Fibroblast of villous mesenchyme (primary cell): ENCODE measurements at places on chromosomes 3 and 15. TPM values are rescaled to one million over a fixed set of nuclear protein-coding genes. Genes with fewer than 3 reads are reported as not detected.

GRCh38 chr15:90305932-90306331 is 40.5 kb downstream of the NGRN start:
- peak; percentile 33 for DNase-seq

- DNase-seq = no peak
These were observed 11.7 kb downstream of the CHDH start for GRCh38 chr3:53834429-53835095.

- no peak for DNase-seq
These were observed 18.3 kb downstream of the STIMATE start for GRCh38 chr3:52879090-52879489.

The SIDT1 gene
- total RNA-seq = not detected in 2 replicates

The MASP1 gene
- total RNA-seq = 198 and 209 TPM in 2 replicates

The SEMA3F gene
- total RNA-seq = 0.32 and 0.86 TPM in 2 replicates

The SH2D7 gene
- not detected in 2 replicates for total RNA-seq

The NAALADL2 gene
- 13.4 and 16.4 TPM in 2 replicates for total RNA-seq

The UBAP1L gene
- 1.7 and 2.3 TPM in 2 replicates for total RNA-seq

The TMCO5A gene
- not detected in 2 replicates for total RNA-seq

DNA sequence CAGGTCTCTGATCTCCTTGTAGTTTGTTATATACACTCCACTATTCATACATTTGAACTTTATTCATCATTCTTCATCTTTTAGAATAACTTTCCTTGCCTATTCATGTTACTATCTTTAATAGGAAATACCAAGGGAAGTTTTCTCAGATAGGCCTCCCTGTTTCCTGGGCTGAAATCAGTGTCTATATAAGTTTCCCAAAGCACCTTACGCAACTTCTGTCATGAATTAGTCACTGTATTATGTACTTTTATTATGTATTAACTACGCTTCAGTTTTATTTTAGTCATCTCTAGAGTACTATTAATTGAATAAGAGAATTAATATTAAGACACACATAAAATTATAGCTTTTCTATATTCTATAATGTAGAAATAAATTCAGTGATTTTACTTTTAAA is 1481.5 kb downstream of the OTOL1 start:
- peak; percentile 30 for DNase-seq

DNA sequence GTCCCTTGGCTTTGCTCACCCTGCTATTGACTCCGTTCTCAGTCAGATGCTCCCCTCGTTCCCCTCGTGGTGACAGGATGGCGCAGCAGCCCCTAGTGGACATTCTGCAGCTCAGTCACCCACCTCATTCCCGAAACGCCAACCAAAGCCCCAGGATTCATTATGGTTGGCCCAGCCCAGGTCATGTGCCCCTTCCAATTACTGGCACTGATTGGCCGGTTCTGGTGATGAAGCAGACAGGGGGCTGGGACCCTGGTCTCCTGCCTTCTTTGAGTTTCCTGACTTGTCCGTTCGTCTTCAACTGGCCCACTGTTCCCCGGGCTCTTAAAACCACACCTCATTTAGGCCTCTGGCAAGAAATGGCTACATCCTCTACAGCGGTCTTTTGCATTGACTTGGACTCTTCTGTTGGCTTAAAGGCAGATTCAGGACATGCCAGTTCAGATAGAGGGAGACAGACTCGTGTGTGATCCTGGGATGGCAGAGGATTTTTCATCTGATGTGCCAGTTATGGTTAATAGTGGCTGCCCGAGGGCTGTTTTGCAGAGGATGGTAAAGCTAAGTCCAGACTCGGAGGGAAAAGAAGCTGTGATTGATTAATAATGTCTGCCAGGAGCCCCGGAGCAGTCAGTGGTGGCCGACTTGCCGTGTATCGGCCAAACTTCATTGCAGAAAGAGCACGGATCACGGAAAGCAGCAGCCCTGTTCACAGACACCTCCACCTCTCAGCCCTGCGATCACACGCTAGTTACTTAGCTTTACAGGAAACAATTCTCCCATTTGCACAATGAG is 37.8 kb downstream of the LSM3 start:
- DNase-seq = peak; percentile 47

The NEO1 gene
- total RNA-seq = 38.3 and 60.5 TPM in 2 replicates

The SKOR1 gene
- total RNA-seq = 0.32 TPM in 1 of 2 replicates, not detected in the other

The KCNMB2 gene
- under 0.01 TPM in 1 of 2 replicates, not detected in the other for total RNA-seq

The TRIM42 gene
- total RNA-seq = not detected in 2 replicates

DNA sequence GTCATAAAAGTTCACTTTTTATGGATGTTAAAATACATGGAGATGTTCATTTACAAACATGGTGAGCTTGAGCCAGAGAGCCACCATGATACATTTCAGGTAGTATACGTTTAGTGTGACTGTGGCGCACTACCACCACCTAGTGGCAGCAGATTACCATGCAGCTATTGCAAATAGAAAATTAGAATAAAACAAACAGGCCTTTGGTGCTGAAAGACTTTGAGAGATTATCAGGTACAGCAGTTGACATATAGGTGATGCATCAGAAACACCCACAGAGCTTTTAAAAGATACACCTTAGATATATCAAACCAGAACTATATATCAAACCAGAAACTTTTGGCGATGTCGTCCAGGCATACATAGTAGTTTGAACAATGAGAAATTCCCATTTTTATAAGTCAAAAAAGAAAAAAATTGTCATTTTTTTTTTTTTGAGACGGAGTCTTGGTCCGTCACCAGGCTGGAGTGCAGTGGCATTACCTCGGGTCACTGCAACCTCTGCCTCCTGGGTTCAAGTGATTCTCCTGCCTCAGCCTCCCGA is 42.0 kb upstream of the ICE2 start:
- peak; percentile 74 for DNase-seq

GRCh38 chr3:127083778-127084397 is 101.0 kb downstream of the PLXNA1 start:
- DNase-seq = no peak

GRCh38 chr3:81554801-81555200 is 206.6 kb downstream of the GBE1 start:
- peak; percentile 30 for DNase-seq

The DNAH12 gene
- under 0.01 TPM in 2 replicates for total RNA-seq

The NR2E3 gene
- total RNA-seq = 0.86 and 0.97 TPM in 2 replicates

The RTP1 gene
- not detected in 2 replicates for total RNA-seq

DNA sequence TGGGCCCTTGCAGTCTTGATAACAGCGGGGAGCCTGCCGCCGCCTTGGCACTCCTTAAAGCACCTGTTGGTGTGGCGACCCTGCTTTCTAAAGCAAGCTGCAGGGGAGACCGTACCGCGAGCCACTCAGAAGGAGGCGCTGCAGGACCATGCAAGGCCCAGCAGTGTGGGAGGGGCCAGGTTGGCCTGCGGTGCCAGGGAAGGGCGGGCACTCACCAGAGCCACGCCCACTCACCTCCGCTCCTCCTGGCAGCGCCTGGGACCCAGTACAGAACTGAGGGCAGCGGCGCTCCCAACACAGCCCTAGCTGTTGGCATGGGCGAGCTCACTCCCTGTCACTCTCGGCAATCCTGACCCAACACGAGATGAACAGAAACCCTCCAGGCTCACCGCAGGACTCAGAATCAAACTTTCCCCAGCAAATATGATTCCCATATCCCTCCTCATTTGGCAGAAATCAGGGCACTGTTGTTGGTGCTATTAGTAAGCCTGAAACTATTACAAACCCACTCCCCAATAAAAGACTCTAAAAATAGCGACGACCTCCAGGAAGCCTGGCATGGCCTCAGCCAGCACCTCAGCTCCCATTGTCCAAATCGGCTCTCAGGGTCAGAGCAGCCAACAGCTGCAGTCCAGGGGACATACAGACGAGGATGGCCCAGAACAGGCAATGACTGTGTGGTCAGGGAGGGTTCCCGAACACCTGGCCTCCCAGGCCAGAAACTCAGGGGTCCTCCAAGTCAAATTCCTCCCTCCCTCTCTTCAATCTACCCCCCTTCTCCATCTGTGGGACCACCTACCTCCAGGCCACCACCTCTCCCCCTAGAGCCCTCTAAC is 77.2 kb downstream of the TBC1D2B start:
- DNase-seq = peak; percentile 50

DNA sequence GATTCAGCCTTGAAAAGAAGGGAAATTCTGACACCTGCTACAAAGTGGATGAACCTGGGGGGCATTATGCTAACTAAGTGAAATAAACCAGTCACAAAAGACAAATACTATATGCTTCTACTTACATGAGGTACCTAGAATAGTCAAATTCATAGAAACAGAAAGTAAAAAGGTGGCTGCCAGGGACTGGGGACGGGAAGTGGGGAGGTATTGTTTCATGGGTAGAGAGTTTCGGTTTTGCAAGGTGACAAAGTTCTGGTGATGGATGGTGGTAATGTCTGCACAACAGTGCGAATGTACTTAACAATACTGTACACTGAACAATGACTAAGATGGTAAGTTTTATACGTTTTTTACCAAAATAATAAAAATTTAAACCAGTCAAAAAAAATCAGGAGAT is 4.8 kb downstream of the IDH2 start:
- peak; percentile 7 for DNase-seq

DNA sequence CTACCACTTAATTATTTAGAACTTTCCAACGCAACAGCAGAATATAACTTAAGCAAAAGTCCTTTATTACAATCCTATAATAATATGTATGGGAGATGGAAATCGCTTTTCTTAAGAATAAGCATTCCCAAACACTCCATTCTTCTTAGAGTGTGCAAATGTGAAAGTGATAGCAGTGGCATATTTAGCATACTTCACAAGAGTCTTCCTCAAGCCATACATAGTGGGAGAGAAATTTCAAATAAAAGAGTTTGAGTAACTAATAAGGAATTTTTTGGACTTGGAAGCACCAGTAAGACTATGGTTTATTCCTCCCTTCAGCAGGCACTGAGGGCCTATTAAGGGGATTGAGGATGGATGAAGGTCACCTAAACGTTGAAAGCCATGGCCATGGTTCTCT is 22.1 kb upstream of the BNC1 start:
- no peak for DNase-seq

DNA sequence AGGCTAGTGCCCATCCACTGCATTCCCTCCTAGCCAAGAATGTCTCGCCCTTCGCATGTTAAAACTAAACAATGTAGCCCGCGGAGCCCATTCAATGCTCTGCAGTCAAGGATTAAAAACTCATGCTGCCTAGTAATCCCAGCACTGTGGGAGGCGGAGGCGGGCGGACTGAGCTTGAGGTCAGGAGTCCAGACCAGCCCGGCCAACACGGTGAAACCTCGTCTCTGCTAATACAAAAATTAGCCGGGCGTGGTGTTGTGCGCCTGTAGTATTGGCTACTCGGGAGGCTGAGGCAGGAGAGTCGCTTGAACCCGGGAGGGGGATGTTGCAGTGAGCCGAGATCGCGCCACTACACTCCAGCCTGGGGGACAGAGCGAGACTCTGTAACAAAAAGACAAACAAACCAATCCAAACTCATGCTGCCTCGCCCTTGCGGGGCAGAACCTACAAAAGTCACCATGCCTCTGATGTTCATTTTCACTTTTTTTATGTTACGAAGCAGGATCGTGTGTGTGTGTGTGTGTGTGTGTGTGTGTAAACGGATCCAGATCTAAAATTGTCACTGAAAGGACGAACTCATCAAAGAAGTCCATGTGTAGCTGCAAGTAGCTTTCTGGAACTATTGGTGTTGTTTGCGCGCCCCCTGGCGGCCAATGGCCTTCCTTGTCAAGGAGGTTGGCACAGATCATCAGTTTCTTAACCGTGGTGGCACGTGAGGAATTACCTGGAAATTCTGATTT is 54.8 kb upstream of the SPESP1 start:
- peak; percentile 92 for DNase-seq

The SLC22A13 gene
- total RNA-seq = 0.32 and 0.43 TPM in 2 replicates

The KLHL6 gene
- not detected in 2 replicates for total RNA-seq

DNA sequence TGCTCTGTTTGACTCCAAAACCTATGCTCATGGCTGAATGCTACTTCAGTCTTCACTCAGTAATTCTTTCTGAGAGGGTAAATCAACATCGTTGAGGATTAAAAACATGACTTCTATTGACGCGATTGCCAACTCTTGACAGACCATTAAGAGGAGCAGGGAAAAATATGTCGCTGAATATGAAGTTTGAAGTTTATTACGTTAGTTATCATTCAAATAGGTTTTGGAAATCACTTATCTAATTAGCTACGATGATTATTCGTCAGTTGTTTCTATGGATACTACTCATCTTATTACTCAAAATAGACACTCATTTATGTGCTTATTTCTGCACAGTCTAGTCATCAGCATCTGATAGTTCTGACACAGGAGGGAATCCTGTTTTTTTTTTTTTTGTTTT is 279.2 kb upstream of the TBL1XR1 start:
- DNase-seq = no peak

GRCh38 chr3:56769116-56769707 is 32.5 kb downstream of the ARHGEF3 start:
- DNase-seq = no peak

The SEC61A1 gene
- total RNA-seq = 298 and 383 TPM in 2 replicates

DNA sequence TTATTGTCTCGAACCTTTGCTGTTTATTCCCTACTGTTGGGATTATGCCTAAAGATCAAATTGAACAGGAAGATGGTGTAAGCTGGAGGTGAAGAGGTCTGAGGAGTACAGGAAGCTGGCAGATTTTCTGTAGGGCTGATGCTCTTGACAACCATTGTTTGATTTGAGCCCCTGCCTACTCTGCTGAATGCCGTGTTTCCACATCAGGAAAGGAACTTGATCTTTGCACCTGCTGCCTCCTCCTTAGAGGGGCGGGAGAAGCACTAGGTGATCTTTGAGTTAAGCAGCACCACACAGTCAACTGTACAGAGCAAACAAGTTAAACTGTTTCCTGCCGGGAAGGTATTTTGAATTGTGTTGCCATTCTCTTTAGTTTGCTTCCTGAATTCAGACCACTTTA is 364.6 kb upstream of the EPHA6 start:
- no peak for DNase-seq

DNA sequence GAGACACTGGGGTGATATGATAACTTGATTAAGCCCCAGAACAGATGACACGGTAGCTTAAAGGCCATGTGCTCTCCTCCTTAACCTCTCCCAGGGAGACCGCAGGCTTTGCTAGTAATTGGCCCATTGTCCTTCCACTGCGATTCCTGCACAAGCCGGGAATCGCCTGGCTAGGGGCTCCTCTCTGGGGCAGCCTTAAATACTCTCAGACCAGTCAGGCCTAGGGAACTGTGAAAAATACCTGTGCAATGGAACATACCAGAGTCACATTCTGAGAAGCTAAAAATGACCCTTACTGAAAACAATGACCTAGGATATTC is 56.3 kb downstream of the CPN2 start:
- no peak for DNase-seq

DNA sequence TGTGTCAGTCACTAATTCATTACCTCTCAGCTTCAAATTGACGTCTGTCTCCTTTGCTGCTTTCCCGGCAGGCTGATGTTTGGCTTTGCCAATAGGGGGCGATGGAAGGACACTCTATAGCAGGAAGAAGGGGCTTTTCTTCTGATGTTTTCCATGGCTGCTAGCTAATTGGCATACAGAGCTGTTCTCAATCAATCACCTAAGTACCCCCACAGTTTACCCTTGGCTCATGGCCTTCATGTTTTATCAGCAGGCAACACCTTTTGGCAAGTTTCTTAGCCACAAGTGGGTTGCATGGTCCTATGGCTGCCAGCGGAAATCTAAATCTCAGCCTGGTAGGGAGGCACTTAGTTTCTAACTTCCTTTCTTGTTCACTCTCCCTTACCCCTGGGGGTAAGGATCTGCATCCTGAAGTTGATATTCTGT is 45.0 kb downstream of the ESYT3 start:
- DNase-seq = peak; percentile 48

GRCh38 chr3:195892105-195893043 is 16.0 kb downstream of the TNK2 start:
- peak; percentile 68 for DNase-seq
